ENCODE measurements at places on chromosomes 12 and 14. TPM values are rescaled to one million over a fixed set of nuclear protein-coding genes. Genes with fewer than 3 reads are reported as not detected.

The CFAP54 gene
- total RNA-seq = 6.6 TPM

The STAC3 gene
- total RNA-seq = 3.1 TPM

The TC2N gene
- 39.7 TPM for total RNA-seq

The INHBC gene
- not detected for total RNA-seq

The DLK1 gene
- total RNA-seq = not detected

The SMCO2 gene
- total RNA-seq = 0.38 TPM

The OASL gene
- 1.0 TPM for total RNA-seq

The TOMM20L gene
- not detected for total RNA-seq

The CCDC198 gene
- 166 TPM for total RNA-seq

The ACOT6 gene
- total RNA-seq = not detected

The TMEM30B gene
- total RNA-seq = 20.4 TPM

The GARIN6 gene
- not detected for total RNA-seq

The WNT1 gene
- total RNA-seq = not detected

The TESPA1 gene
- total RNA-seq = 4.9 TPM

The FOXA1 gene
- total RNA-seq = not detected

The NRIP2 gene
- total RNA-seq = 11.7 TPM

The CHMP4A gene
- total RNA-seq = 65.1 TPM

The HCAR2 gene
- total RNA-seq = not detected

The ALKBH1 gene
- 10.5 TPM for total RNA-seq

The STYK1 gene
- total RNA-seq = 1.6 TPM

The WSCD2 gene
- total RNA-seq = 1.6 TPM
